T47D (cell line): ENCODE measurements at places on chromosomes 2 and 18.

- no peak for DNase-seq
These were observed 23.7 kb upstream of the DSG1 start for GRCh38 chr18:31294199-31294747.

DNA sequence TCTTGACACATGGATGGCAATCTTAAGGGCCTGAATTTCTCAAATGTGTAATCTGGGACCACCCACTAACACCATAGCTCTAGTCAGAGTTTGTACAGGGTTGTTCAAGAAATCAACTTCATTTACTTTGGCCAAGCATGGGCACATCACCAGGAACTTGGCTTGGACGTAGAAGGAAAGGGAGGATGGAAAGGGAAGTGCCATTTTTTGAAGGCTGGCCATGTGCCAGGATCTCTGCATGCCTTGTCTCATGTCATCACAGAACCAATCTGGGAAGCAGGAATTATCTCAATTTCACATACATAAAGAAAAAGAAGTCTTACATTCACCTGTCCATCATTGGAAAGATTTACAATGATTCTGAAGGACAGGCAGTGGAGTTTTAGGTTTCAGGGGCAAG, 128.1 kb downstream of the ANTXR1 start:
- DNase-seq, result no peak

DNA sequence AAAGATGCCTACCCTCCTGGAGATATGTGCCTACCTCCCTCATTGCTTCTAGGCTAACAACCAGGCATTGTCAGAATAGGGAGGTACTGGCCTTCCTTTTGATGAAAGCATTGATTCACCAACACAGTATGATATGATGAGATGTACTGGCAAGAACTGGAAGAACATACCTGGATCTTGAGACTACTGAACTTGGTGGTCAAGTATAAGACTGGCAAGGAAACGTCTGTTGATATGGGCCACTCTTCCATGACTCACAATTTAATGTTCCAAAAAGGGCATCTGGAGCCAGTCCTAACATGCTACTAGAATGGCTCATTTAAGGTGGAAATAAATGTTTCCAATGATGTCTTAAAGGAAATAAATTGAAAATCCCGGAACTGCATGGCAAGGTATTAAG, 18.1 kb downstream of the DTNB start:
- no peak for DNase-seq

GRCh38 chr2:181420259-181421130, 36.7 kb upstream of the ITGA4 start:
- DNase-seq, result no peak

DNA sequence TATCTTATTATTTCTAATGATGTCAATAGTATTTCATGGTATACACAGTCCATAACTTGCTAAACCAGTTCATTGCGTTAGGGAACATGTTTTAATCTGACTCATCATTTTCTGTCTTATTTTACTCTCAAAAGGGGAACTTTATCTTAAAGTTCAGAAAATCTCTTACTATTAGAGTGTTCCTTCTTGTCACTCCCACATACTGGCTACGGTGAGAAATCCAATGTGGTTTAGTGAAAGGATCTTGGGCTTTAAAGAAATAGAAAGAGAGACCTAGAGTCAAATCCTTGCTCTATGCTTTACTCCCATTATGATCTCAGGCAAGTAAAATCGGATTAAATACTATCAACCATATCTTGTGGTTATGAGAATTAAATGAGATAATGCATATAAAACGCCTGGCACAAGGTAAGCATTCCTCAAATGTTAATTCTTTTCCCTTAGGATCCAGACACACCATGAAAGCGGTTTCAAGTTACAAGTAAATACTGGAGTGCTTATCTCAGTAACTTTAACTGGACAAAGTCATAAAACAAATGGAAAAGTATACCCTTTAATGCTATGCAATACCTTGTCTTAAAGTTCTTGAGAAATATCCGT, 576.0 kb downstream of the ARHGAP15 start:
- no peak for DNase-seq

DNA sequence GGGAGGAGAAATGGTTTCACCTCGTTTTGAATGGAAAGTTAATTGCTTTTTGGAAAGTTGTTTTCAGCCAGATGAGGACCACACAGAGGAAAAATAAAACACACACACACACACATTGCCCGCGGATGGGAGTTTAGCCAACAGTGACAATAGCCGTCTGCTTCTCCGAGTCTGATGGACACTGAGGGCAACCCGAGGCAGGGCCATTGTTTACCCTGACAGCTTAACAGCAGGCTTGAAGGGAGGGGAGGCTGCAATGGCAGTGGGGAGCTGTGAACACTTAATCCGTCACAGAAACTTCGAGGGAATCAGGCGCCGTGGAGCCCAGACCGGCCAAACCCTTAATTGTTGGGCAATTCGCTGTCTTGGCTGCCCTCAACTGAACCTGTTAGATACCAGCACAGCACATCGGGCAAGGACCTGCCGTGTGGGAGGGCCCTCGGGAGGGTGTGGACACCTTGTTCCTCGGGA, 145.9 kb downstream of the ACKR3 start:
- DNase-seq, result no peak

DNA sequence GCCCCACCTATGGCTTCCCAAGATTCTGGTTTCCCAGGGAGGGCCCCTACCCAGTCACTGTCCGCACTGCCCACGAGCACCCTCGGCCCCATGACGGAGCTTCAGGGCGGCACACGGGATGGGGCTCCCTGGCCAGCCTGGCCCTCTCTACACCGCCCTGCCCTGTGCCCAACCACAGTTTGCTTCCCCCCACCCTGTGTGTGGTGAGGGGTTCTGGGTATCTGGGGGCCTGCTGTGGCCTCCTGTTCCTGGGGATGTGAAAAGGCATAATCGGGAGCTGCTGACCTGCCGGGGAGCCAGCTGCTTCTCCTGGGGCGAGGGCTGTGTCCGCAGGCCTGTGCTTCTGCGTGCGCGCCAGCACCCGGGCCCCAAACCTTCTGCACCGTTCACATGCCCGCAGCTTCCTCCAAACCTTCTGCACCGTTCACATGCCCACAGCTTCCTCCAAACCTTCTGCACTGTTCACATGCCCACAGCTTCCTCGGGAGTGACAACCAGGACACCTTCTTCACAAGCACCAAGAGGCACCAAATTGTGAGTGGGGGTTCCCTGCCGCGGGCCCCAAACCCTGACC, 12.4 kb downstream of the ANO7 start:
- no peak for DNase-seq

DNA sequence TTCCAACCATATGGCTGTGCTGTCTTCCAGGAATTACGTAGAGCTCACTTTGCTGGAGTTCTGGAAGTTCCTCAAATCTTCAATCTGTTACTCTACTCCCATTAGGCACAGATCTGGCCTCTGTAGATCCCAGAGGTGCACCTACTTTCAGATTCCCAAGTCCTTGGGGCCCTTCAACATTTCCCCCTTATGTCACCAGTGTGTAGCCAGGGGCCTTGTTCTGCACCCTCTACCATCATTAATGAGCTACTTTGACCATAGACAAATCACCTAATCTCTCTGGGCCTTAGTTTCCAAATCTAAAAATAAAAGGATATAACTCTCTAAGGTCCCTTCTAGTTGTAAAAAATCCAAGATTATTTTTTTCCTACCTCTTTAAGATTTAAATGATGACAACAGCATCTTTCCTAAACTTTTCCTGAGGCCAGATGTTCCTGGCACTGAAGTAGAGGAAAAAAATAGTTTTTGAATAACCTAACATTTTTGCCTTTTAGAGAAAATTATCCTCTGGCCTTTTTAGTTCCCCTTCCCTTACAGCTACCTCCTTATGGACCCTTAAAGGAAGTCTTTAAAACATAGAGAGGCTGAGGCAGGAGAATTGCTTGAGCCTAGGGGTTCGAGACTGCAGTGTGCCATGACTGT, 31.0 kb upstream of the WIPF1 start:
- DNase-seq, result no peak

DNA sequence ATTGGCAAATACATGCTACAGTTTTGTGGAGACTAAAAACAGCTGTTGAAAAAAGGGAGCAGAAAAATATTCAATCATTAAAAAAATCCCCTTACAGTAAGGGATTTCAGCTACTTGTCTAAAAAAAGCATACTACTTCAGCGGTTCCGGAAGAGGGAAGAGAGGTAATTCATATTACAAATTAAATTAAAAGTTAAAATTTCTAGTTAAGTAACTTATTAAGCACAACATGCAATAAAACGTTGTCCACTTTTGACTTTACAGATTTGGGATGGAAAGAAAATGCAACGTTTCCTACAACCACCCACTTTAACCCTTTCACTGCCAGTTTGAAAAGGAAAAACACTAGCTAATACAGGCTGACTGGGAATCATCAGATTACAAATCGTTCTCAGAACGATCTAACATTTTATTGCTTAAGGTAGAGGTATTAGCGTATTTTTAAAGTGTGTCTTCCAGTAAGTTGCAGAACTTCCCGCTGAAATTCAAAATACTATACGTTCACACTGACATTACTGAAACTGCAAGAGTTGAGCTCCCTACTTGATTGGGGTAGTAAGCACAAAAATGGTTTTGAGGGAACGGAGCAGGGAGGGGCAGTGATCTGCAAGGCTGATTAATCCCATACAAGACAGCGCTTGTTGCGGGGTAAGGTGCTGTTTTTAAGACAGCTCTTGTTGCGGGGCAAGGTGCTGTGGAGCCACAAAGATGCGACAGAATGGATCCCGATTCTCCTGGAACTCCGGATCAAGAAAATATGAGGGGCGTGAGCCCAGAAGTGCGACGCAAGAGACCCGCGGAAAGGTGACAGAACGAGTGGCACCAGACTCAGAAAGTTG, 743 bp downstream of the HADHA start:
- no peak for DNase-seq
